Stimulated activated CD4-positive, alpha-beta T cell treated with anti-CD3 and anti-CD28 coated beads, Interleukin-1b, Interleukin-23, amount 100 ng/mL, for 48 hours (primary cell): ENCODE measurements at places on chromosomes 13 and 19.

DNA sequence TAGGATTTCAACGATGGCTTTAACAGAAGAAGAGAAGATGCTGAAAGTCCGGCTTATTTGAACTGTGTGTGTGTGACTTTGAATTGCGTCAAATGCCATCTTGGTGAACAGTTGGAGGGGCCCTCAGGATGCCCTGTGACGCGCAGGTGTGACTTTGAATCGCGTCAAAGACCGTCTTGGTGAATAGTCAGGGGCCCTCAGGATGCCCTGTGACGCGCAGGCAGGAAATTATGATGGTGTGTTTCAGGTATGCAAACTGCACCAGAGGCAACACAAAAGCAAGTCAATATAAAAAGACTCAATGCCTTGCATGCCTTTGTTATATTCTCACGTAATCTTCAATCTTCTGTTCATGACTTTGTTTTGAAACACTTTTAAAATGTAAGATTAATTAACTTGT lies 29.2 kb downstream of the ATP11A start:
- no peak for DNase-seq

- DNase-seq: no peak
Observed at GRCh38 chr19:34794066-34794960, 21.3 kb upstream of the ZNF599 start.

- DNase-seq: no peak
Observed at GRCh38 chr13:45892513-45892912, 41.0 kb upstream of the SIAH3 start.

DNA sequence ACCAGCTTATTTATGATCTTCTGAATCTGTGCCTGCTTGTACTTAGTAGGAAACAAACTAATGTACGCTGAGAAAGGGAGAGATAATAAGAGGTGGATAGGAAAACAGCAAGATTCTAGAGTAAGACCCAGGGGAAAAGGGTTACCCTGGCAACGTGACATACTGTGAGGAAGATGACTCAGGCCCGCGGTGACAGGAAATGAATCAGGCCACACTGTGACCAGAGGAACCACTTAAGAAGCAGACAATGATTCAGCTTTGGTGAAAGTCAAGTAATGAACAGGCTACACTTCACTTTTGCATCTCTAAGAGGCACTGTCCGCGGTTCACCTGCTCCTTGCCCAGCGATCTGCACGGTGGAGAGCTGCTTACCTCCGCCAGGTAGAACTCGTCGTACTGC lies 158.2 kb downstream of the NALCN start:
- peak; percentile 78 for DNase-seq

DNA sequence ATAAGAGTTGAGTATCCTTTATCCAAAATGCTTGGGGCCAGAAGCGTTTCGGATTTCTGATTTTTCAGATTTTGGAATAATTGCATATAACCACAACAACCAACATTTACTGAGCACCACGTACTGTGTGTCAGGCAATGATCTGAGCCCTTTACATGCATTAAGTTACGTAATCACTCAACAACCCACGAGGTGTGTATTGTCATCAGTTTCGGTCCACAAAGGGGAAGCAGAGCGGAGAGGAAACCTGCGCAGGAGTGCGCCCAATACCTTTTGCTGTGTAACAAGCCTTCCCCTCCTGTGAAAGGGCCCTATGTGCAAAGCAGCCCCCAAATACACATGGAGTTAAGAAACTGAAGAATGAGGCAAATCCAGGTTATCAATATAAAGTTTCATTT lies 20.7 kb upstream of the NLRP12 start:
- DNase-seq: no peak

DNA sequence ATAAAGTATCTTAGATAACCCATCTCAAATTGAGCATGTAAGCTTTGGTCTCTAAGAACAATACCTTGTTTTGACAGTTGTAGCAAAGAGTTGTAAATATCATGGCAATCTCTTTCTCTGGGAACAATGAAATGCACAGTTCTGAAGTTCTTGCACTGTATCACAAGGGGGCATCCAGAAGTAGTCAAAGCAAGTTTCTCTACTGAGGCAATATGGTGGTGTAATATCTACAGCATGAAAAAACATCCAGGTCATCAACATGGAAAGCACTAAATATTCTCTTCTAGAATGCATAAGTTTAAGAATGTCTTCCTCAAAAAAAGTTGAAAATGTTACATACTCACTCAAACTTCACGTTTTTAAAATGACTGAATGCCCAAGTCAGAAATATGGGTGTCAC lies 19.6 kb downstream of the MTMR6 start:
- DNase-seq: no peak

DNA sequence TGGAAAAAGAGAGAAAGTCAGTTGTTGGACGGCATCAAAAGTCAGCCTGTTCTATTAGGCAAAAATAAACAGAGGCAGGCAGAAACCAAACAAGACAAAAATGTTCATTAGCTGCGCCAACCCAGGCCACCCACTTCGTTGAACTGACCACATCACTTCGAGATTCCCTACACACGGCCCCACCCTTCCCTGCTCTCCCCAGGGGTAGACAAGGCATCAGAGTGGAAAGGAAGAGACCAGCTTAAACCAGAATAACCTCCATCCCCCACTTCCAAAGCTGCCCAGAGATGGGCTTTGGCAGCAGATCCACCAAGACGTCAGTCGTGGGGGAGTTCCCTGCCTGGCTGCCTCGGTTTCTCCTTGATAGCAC lies 204.6 kb upstream of the TSHZ3 start:
- no peak for DNase-seq

DNA sequence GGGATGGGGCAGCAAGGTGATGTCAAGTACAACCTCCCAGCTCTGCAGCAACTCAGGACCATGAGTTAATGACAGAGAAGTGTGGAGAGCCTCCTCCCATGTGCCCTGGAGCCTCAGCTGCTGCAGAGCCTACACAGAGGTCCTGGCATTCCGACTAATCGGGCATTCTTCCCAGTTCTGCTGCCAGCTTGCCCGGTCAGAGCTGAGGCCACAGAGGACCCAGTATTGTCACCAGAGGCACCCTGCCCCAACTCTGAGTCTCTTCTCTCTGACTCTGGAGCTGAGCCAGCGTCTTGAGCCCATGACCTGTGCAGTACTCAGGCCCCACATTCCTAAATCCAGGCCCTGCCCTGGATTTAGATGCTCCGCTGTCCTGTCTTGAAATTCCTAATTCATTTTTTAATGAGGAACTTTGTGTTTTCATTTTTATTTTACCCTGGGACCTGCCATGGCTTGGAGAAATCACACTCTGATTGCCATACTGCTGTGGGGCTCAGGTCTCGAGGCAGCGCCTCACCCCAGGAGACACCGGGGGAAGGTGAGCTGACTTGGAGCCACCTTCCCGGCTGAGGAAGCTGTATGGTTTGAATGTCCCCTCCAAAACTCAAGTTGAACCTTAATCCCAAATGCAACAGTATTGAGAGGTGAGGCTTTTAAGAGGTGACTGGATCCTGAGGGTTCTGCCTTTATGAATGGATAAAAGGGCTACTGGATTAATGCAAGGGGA lies 144.9 kb upstream of the ZNF507 start:
- DNase-seq: no peak

- DNase-seq: no peak
Observed at GRCh38 chr13:41802684-41803444, 158.0 kb downstream of the VWA8 start.

DNA sequence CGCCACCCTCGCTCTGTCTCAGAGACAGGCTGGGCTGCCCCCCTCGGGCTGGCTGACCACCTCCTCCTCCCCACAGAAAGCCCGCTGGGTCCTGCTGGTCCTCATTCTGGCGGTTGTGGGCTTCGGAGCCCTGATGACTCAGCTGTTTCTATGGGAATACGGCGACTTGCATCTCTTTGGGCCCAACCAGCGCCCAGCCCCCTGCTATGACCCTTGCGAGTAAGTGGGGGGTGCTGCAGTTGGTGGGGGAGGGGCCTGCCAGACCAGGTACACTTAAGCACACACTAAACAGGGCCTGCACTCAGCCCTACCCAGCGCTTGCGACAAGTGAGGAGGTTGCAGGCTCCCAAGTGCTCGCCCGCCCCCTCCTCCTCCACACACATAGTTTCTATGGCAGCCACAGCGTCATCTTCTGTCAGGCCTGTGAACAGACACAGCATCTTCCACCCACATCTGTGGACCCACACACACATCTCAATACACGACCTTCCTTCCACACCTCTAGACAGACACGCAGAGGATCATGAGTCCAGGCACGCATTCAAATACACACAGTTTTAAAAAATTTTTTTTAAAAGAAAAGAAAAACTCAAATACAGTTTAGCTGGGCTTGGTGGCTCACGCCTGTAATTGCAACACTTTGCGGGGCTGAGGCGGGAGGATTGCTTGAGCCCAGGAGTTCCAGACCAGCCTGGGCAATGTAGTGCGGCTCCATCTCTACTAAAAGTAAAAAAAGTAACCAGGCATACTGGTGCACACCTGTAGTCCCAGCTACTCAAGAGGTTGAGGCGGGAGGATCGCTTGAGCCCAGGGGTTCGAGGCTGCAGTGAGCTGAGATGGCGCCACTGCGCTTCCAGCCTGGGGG lies 18.4 kb downstream of the PLD3 start:
- DNase-seq: no peak

- DNase-seq: no peak
Observed at GRCh38 chr13:110382229-110382628, 75.1 kb downstream of the COL4A2 start.

GRCh38 chr19:43584484-43584883 lies 8.9 kb downstream of the PINLYP start:
- no peak for DNase-seq

GRCh38 chr19:45473682-45474605 lies 6.1 kb downstream of the FOSB start:
- DNase-seq: no peak

GRCh38 chr13:51770681-51771417 lies 33.1 kb downstream of the DHRS12 start:
- DNase-seq: no peak

DNA sequence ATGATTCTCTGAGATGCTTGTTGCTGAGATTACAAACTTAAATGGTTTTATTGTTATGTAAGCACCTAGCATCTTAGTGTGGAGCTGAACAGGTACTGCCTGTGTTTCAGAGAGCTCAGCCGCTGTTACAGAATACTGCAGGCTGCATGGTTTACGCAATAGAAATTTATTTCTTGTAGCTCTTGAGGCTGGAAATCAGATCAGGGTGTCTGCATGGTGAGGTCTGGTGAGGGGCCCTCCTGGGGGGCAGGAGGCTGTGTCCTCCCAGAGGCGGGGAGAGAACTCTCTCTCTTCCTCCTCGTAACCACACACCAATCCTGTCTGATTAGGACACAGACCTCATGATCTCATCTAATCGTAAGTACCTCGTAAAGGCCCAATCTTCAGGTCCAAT lies 13.1 kb downstream of the ATP11A start:
- no peak for DNase-seq

DNA sequence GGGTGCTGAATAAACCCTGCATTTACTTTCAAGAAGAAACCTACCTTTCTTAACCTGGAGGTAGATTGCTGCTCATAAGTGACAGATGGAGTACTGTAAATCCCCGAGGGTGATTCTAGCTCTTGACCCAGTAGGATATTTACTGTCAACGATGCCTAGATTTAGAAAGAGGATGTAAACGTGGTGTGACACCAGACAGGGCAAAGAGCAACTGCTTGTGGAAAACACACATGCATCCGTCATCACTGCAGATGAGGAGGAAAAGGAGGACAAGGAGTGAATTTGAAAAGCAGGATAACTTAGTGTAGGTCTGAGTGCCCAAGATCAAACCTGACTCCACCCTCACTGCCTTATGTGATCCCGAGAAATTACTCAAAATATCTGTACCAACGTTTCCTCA lies 9.8 kb upstream of the CLN5 start:
- no peak for DNase-seq

DNA sequence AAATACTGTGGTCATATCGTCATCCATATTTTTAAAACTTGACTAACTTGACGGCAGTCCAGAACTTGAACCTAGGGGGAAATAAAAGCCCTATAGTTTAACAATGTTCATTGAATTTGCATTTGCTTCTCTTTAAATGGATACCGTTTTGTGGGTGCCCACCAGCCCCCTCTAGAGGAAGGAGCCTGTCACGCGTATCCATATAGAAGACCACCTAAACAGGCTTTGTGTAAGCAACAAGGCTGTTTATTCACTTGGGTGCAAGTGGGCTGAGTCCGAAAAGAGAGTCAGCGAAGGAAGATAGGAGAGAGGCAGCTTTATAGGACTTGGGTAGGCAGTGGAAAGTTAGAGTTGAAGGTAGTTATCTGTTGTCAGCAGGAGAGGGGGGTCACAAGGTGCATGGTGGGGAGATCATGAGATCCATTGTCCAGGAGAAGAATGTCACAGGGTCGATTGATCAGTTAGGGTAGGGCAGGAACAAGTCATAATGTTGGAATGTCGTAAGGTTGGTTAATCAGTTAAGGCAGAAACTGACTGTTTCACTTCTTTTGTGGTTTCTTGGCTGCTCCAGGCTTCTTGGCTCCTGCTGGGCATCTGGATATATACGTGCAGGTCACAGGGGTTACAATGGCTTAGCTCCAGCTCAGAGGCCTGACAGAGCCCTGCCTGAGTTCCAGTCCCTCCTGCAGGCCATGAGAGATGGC lies 42.5 kb upstream of the ANKRD10 start:
- DNase-seq: no peak

DNA sequence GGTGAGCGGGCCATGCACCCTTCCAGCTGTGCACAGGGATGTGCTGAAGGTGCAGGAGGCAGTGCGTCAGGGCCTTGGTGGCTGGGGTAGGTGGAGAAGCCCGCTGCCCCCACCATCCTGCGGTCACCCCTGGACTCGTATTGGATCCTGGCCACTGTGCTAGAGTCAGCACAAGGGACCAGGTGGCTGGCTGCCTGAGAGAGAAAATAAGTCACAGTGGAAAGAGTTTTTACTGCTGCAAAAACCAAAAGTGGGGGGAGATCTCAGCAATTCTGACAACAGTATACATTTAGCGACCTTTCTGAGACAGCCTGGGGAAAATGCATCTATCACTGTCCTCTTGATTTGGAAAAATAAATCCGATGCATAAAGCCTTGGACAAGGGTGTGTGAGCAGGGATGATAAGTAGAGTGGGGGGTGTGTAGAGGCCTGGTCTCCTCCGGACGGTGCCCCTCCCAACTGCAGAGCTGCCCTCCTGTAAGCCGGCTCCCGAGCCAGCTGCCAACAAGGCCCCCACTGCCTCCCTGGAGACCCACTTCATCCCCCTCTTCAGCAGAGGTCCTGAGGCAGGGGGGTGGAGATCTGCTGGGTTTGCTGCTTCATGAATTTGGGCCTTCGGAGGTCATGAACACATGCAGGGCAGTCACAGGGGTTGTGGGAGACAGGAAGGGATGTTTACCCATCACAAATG lies 84.2 kb downstream of the SLC7A1 start:
- no peak for DNase-seq

DNA sequence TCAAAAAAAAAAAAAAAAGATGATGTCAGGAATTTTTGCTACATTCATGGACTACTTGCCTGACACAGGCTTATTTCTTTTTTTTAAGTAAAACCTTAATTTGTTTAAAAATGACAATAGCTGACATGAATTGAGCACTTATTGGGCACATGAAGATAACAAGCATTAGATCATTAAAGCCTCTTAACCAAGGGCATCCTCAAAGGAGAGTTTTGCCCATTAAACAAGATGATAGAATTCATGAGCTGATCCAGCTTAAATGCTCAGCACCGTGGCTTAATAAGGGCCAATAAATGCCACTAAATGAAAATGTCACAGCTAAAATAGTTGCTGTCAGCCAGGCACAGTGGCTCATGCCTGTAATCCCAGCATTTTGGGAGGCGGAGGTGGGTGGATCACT lies 19.3 kb downstream of the FBXO17 start:
- DNase-seq: no peak

- DNase-seq: no peak
Observed at GRCh38 chr13:27313770-27314169, 43.1 kb downstream of the RASL11A start.
